Lower leg skin (tissue), 4 donors: ENCODE measurements at places on chromosomes 13 and 19.

GRCh38 chr13:105184201-105184600, 1351.3 kb downstream of the EFNB2 start:
- no peak for DNase-seq

- no peak for DNase-seq
These were observed 12.5 kb upstream of the SUPT20H start for GRCh38 chr13:37072024-37072423.

GRCh38 chr13:106349080-106349931, 186.2 kb downstream of the EFNB2 start:
- no peak for DNase-seq

DNA sequence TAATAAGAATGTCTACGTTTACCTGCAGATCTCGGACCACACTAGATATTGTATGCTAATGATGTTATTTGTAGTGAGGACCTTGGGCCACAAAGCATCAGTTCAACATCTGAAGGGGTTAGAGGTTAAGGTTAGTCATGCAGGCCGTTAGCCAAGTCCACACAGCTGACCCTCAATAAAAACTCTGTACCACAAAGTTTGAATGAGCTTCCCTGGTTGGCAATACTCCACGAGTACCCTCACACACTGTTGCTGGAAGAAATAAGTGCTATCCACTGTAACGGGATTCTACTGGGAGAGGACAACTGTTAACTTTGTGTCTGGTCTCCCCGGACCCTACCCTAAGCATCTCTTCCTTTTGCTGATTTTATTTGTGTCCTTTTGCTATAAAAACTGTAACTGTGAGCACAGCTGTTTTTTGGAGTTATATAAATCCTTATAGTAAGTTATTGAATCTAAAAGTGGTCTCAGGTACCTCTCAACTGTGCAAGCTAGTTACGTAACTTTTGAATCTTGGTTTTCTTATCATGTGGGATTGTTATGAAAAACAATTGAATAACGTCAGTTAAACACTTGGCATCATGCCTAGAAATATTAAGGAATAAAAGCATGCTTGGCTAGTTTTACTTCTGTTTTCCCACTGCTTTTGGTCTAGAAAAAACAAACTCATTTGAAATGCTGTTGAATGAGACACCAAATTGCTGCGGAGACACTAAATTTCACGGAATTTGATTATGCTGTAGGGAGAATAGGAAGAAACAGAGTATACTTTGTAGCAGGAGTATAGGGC, 181.5 kb downstream of the DNAJC3 start:
- DNase-seq, result no peak

GRCh38 chr19:30778961-30779715, 407.0 kb downstream of the ZNF536 start:
- no peak for DNase-seq

DNA sequence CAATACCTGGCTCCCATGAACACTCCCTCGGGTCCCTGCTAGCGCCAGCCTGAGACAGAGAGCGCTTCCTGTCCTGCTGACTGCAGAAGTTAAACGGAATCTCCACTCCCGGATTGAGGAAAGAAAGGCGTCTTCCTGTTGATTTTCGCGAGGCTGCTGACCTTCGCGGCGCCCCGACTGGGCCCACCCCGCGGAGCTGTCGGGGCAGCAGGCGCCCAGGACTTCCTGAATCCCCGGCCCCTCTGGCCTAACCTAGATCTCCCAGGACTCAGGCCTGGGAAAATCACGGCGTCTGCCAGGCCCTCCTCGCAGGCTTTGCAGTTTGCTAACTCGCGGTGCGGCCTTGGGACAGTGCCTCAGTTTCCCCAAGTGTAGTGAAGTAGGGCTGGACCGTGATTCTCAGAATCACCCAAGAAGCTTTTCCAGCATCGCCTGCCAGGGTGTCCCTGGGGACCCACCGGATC, 108.8 kb downstream of the KCTD15 start:
- DNase-seq, result no peak

GRCh38 chr13:80716610-80717081, 375.7 kb upstream of the SPRY2 start:
- DNase-seq, result no peak

DNA sequence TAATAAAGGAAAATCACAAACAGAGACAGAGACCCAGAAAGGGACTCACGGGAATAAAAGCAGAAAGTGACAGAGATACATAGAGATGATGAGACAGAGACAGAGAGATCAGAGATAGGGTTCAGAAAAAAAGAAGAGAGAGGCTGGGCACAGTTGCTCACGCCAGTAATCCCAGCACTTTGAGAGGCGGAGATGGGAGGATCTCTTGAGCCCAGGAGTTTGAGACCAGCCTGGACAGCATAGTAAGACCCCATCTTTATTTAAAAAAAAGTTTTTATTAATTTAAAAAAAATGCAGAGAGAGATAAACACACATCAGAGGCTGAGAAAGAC, 19.4 kb upstream of the FOSB start:
- no peak for DNase-seq

DNA sequence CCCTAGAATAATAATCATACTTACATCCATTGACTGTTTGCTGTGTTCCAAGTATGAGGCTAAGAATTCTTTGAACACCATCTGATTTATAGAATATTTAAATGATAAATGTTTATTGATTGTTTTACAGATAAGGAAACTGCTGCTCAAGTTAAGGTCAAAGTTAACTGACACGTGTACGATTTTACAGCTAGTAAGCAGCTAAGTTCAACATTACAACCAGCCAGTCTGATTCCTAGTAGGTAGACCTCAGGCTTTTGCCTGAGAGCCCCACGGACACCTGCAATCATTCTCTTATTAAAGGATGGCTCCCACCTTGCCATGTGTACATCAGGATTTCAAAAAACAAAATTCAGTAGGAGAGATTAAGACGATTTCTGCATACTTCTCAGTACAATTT, 141.9 kb downstream of the SPRY2 start:
- DNase-seq, result no peak

- DNase-seq, result no peak
These were observed 3.4 kb downstream of the PCDH9 start for GRCh38 chr13:67226696-67227095.

- peak; percentile 80 for DNase-seq
These were observed 518 bp downstream of the TFDP1 start for GRCh38 chr13:113584870-113585671.

DNA sequence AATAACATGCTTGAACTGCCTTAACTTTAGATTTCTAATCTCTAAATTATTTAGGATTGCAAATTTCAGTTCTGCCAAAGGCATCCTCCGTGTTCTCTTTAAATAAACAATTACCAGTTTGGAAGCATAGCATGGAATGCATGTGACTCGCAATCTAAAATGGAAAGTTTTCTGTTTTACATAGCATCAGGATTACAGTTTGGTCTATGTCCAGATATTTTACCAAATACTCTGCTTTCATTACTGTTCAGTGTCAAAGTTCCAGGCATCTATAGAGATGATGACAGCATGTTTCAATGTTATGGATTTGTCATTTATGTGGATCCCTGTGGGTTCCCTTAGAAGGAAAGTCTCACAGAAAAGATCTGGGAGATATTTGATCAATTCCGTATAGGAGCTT, 16.8 kb downstream of the FLT1 start:
- no peak for DNase-seq

DNA sequence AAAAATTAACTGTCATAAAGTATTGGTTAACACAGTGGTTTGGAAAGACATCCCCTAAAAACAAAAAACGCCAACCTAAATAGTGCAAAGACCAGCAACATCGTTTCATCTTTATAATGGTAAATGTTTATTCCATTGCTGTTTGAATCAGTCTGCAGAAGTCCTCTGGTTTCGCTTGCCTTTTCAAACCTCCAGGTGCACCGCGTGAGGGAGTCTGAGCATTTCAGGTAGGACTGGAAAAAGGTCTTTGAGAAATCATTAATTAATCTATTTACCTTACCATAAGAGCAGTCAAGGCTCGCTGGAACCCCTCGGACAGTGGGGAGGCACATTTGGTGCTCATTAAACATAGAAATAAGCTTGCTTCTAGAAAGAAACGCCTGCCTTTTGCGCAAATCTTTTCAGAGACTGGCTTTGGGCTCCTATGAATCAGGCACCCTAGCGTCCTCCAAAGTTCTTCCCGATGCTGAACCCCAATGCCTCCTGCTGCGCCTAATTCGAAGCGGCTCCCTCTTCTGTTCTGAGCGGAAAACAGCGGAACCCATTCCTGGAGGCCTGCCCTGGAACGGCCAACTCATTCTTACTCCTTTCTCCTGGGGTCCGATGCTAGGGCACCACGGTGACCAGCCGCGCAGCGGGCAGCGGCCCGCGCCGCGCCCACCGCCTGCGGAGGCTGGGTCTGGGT, 951 bp upstream of the MTUS2 start:
- no peak for DNase-seq

- DNase-seq, result peak; percentile 94
These were observed 12.3 kb downstream of the HRC start for GRCh38 chr19:49142866-49143335.
